A549 treated with Hydrocortisone at 1 μM for 4 hours (cell line): ENCODE measurements at places on chromosomes 1 and 21. TPM values are rescaled to one million over a fixed set of nuclear protein-coding genes. Genes with fewer than 3 reads are reported as not detected.

The LRRC38 gene
- total RNA-seq = 0.05 to 0.08 TPM in 2 of 5 replicates, not detected in the others

The TNFRSF4 gene
- 0.09 to 0.34 TPM (median 0.25 TPM) in 3 of 5 replicates, not detected in the others for total RNA-seq

The CD52 gene
- not detected in 5 replicates for total RNA-seq

The F13B gene
- 0.05 to 0.08 TPM (median 0.07 TPM) in 5 replicates for total RNA-seq

The RBBP4 gene
- total RNA-seq = 66.3 to 96.0 TPM (median 74.1 TPM) in 5 replicates

The ELAPOR1 gene
- 0.38 to 0.47 TPM (median 0.46 TPM) in 5 replicates for total RNA-seq
